Endothelial cell of umbilical vein (primary cell): ENCODE measurements at places on chromosomes 5 and 9. TPM values are rescaled to one million over a fixed set of nuclear protein-coding genes. Genes with fewer than 3 reads are reported as not detected.

GRCh38 chr5:170148430-170149205 lies 42.9 kb downstream of the FOXI1 start:
- DNase-seq = no peak

DNA sequence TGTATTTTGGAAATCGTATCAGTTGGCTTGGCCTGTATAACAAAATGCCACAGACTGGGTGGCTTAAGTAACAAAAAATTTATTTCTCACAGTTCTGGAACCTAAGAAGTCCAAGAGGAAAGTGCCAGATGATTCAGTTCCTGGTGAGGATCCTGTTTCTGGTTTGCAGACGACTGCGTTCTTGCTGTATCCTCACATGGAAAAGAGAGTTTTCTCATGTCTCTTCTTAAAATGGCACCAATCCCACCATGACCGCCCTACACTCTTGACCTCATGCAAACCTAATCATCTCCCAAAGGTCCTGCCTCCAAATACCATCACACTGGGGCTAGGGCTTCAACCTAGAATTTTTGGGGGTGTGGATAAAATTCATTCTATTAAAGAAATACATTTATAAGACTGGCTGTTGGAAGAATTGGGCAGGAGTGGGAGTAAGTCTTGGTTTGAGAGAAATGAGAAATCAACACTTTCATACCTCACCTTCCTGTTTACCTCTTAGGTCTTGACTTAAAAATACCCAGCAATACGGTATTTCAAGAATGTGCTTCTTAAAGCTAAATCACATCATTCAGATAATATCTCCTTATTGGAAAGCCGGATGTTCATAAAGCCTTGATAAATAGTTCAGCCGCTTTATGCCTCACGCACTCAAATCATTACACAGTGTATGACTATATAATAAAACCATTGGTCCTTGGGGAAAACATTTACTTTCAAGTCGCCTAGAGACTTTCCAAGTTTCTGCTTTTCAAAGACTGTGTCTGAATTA lies 28.7 kb downstream of the PTTG1 start:
- DNase-seq = peak; percentile 75

DNA sequence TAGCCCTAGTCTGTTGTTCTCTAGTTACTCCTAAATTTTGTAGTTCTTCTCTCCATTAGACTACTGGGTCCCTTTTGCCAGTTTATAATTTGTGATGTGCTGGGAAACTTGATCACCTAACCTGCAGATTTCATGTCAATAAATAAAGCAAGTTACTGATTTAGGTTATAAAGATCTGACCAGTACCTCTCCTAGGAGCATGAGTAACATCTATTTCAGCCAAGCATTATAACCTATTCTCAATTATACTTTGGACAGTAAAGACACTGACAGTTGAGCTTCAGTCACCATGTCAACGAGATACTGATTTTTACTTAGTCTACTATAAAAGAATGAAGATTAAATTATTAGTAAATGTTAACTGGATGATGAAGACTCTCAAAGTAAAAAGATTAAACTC lies 36.7 kb downstream of the CSNK1A1 start:
- no peak for DNase-seq

DNA sequence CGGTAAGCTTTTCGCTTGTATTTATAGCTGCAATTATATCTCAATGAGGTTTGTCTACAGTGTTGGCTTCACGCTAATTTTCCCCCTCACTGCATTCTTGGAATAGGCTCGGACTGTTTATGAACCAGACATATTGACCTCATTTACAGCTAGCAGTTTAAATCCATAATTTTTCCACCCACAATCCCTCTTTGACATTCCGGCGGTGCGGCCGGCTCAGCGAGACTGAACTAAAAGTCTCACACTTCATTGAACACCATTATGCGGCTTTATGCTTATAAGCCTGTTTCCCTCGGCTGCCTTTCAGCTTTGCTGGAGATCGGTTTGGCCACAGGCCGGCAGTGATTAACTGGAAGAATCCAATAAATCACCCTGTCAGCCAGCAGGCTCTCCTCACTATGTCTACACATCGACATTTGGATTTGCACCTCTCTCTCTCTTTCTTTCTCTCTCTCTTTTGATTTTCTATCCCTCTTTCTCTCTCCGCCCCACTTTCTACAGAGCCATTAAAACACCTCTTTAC lies 315.0 kb upstream of the TLE4 start:
- DNase-seq = no peak

DNA sequence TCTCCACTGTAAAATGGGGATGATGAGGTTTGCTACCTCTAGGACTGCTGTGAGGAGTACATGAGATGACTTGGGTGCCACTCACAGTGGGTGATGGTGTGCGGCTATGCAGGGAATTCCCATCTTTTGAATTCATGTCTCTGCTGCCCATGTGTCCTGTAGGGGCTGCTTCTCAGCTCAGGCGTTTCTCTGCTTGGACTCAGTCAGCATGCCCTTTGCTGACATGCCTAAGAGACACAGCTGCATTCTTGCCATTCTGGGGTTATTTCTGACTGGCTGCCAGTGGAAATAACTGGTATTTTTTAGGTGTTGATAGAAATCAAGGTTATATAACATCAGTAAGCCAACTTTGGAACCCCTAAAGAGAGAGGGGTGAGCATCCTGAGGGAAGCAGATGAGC lies 24.3 kb upstream of the XPA start:
- no peak for DNase-seq

DNA sequence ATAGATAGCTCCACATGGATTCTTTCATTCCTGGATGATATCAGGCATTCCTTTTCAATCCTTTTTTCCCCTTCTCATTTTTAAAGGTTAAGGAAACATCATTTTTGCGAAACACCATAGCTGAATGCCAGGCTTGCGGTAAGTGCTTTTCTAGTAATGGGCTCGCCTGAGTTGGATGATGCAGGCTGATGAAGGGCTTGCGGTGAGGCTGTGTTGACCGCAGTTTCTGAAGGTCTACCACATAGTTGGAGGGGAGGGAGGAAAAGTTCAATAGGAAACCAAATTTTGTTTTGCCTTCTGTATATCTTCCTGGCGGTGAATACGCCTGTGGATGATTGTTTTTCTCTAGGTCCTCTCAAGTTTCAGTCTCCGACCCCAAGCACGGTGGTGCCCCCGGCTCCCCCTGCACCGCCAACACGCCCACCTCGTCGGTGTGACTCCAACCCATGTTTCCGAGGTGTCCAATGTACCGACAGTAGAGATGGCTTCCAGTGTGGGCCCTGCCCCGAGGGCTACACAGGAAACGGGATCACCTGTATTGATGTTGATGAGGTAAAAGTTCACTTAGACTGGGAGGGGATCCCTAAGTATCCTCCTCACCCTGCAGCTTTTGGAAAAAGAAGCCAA lies 24.3 kb downstream of the THBS4 start:
- no peak for DNase-seq

DNA sequence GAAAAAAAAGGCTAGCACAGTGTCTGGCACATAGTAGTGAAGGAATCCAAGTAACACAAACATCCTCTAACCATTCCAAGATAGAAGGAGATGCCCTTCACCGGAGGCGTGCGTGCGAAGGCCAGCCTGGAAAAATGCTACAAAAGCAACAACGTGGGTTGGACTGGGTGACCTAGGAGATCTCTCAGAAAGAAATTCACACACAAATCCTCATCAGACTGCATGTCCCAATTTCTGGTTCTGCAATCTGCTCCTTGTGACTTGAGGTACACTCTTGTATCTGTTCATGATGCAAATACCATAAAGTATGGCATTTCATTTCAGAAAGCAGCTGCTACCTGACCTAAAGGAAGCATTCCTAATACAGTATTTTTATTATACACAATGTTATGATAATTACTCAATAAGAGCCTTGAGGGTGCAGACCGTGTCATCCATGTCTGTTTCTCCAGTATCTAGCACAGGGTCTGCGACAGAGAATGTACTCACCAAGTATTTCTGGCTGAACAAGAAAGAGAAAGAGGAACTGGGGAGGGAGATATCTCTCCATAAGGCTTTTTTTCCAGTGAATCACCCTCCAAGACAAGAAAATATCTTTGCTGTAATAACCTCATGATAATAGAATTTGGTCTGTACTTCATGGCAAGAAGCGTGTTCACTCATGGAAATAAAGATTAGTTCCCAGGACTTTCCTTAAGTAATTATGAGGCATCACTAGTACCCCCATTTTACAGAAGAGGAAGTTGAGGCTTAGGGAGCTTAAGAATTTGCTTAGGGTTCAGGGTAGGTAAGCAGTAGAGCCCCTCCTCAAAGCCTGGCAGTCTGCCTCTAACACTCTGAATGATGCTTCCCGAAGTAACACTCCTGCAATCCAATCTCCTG lies 138.3 kb downstream of the CDK5RAP2 start:
- no peak for DNase-seq

GRCh38 chr5:57232293-57233033 lies 58.6 kb downstream of the GPBP1 start:
- no peak for DNase-seq

DNA sequence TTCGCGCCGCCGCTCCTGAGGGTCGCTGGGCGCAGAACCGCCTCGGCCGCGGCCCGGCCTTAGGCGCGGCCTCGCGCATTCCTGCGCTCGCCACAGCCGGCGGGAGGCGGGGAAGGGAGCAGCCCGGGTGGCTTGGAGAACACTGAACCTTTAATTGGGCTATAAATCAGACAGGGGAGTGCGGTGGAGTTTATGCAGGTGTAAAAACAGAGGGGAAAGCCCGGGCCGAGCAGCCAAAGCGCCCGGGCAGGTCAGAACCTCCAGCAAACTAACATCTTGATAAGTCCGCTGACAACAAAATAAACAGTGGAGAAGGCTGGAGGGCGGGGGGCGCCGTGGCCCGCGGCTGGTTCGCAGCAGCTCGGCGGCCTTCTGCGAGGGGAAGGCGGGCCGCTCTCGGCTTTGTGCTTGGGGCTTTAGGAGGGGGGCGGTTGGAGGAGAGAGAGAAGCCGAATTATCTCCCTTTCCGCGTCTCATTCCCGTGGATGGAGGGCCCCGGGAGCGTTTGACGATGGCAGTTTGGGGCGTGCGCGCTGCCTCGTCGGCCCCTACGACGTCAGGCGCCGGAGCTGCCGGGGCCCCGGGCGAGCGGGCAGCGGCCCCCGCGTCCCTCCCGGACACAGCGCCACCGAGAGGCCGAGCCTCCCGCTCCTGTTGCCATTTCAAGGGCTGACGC lies 11.3 kb downstream of the FOXD1 start:
- no peak for DNase-seq

- no peak for DNase-seq
Observed at GRCh38 chr5:95332158-95332557, 47.3 kb upstream of the MCTP1 start.

DNA sequence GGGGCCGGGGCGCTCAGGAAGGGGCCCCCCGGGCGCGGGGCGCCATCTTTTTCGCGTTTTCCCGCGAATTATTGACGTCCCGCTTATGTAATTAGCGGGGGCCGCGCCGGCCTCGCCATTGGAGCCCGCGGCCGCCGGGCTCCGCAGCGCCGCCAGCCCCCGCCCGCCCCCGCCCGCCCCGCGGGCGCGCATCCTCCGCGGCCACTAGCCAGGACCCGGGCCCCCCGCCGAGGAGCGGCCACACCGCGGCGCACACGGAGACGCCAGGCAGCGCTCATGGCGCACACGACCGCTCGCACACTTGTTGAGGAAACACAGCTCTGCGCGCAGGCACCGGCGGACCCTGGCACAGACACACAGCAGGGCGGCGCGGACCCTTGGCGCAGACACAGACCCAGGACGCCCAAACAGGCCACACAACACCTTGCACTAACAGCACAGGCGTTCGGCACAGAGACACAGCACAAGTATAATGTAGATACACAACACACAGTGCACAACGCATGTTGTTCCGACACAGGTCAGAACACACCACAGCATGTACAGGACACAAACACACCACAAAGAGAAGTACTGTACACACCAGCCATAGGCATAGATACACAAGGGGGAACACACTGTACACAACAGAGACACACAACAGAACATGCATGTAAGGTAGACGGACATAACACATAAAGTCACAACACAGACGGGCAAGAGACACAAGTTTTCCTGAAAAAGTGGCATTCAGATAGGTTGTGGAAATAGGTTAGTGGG lies 467 bp upstream of the PHF19 start:
- DNase-seq = peak; percentile 76

DNA sequence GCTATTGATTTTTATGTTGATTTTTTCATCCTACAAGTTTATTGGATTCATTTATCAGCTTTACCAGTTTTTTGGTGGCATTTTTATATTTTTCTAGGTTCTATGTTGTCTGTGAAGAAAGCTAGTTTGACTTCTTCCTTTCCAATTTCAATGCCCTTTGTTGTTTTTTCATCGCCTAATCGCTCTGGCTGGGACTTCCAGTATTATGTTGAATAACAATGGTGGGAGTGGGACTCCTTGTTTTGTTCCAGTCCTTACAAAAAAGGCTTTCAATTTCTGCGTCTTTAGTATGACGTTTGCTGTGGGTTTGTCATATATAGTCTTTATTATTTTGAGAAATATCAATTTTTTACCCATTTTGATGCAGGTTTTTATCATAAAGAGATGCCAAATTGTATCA lies 175.6 kb upstream of the CCNH start:
- DNase-seq = no peak

GRCh38 chr9:117470455-117470854 lies 55.6 kb upstream of the ASTN2 start:
- no peak for DNase-seq

- DNase-seq = no peak
Observed at GRCh38 chr9:107079589-107079988, 203.5 kb upstream of the RAD23B start.

- no peak for DNase-seq
Observed at GRCh38 chr9:117178596-117179375, 236.1 kb downstream of the ASTN2 start.

DNA sequence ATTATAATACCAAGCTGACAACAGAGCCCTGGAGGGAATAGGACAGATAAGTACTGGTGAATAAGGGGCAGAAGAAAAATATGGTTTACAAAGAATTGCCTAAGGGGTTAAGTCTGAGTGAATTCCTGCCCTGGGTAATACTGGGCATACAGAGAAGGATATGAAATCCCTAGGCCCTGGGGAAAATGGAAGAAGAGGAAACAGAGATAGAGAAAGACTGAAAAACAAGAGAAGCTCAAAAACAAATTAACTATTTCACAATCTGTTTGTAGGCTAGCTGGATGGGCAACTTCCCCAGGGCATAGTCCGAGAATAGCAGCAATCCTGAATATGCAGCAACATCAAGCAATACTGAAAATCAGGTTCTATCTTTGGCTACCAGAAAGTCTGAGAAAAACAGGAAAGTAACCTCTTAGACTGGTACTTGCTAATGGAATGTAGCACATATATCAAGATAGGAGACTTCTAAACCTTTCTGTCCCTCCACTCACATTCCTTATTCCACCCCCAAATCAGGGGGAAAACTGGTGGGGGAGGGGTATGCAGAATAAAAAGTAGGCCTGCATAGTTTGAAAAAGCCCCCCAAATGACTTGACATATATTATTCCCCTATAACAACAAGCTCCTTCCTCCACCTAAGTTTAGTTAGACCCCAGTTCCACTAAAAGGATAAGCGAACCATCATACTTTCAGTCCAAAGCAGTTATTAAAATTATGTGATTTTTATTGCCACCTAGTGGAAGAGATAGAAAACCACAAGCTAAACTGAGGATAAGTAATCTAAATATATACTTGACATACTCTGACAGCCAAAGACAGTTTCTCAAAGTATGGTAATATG lies 20.6 kb downstream of the SLC38A9 start:
- DNase-seq = peak; percentile 57

Gene DND1
- polyA plus RNA-seq = 1.2 and 1.4 TPM in 2 replicates

Gene IL5
- polyA plus RNA-seq = not detected in 2 replicates

Gene PRDM9
- not detected in 2 replicates for polyA plus RNA-seq

Gene AIF1L
- 17.8 and 19.8 TPM in 2 replicates for polyA plus RNA-seq

Gene UBE2QL1
- polyA plus RNA-seq = 0.04 and 0.05 TPM in 2 replicates

Gene UBAP2
- polyA plus RNA-seq = 43.2 and 43.3 TPM in 2 replicates

Gene LCP2
- not detected in 2 replicates for polyA plus RNA-seq
